ENCODE measurements at places on chromosomes 12 and 14.

GRCh38 chr12:43277651-43278540, 274.1 kb downstream of the ADAMTS20 start:
- no peak for DNase-seq

DNA sequence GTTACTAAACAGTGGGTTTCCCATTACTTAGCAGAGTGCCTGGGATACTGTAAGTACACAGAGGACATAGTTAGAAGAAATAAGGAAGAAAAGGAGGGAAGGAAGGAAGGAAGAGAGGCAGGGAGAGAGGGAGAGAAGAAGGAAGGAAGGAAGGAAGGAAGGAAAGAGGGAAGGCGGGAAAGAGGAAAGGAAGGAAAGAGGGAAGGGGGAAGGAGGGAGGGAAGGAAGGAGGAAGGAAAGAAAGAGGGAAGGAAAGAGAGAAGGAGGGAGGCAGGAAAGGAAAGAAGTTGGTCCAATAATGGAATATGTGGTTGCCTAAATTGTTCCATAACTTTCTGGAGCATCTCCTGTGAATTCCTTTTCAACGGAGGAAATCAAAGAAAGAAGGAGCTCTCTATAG, 1230.4 kb downstream of the AACS start:
- no peak for DNase-seq

GRCh38 chr14:81311778-81312177, 88.3 kb downstream of the STON2 start:
- DNase-seq, result no peak

- DNase-seq, result no peak
Observed at GRCh38 chr12:53777412-53777811, 25.6 kb upstream of the CISTR start.

GRCh38 chr14:23629832-23630396, 6.2 kb upstream of the DHRS2 start:
- no peak for DNase-seq

GRCh38 chr12:96434107-96434506, 33.9 kb upstream of the CDK17 start:
- no peak for DNase-seq

GRCh38 chr12:88339966-88340365, 197.9 kb downstream of the TMTC3 start:
- no peak for DNase-seq

Data from fibroblast of skin of left biceps (primary cell).